Right hindlimb (tissue), 1 donor: ENCODE measurements at places on chromosomes 2 and 18.

- DNase-seq, result no peak
Measured at GRCh38 chr2:129827311-129828090, 152.0 kb upstream of the RAB6C start.

DNA sequence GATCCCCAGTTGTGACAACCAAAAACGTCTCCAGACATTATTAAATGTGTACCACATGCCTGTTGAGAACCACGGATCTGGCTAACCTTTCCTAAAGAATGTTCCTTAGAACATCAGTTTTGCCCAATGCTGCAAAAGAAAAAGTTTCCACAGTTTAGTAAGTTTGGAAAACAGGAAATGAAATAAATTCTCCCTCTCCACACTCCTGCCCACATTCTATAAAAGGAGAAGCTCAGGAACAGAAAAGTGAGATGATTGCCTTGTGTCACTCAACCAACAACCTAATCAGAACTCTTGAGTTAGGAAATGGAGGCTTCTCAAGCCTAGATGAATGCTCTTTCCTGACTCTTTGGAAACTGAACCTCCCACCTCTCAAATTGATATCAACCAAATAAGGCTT, 56.1 kb upstream of the NFE2L2 start:
- DNase-seq, result no peak

DNA sequence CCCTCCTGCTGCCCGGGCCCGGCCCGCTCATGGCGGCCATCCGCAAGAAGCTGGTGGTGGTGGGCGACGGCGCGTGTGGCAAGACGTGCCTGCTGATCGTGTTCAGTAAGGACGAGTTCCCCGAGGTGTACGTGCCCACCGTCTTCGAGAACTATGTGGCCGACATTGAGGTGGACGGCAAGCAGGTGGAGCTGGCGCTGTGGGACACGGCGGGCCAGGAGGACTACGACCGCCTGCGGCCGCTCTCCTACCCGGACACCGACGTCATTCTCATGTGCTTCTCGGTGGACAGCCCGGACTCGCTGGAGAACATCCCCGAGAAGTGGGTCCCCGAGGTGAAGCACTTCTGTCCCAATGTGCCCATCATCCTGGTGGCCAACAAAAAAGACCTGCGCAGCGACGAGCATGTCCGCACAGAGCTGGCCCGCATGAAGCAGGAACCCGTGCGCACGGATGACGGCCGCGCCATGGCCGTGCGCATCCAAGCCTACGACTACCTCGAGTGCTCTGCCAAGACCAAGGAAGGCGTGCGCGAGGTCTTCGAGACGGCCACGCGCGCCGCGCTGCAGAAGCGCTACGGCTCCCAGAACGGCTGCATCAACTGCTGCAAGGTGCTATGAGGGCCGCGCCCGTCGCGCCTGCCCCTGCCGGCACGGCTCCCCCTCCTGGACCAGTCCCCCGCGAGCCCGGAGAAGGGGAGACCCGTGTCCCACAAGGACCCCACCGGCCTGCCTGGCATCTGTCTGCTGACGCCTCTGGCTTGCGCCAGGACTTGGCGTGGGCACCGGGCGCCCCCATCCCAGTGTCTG, 767 bp downstream of the RHOB start:
- DNase-seq, result peak; percentile 63

DNA sequence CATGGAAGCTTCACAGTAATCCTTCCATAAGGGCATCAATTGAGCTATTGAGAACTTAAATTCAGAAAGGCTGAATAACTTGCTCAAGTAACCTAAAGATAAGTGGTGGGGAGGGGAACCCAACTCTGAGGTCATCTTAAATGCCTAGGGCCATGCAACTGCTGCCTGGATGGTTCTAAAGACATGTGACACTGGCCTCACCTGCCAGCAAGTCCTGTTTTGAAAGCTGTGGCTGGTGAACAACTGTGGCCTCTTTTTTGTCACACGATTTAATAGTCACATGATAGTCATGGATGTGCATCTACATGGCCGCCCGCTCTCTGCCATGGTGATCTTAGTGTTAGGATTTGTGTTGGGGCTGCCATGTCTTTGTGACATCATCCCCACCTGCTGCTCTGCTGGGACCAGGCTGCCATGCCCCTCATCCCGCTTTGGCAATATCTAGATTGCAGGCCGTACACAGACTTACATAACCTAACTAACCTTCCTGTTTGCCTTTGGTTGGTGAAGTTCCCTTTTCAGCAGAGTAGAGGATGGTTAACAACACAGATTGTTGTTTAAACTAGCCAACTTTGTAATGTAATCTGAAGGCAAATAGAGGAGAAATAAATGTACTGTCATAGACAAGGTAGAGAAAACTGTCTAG, 177.9 kb upstream of the SH3BP4 start:
- no peak for DNase-seq

GRCh38 chr2:64391940-64392339, 62.0 kb upstream of the LGALSL start:
- DNase-seq, result no peak
